Astrocyte of the cerebellum (primary cell): ENCODE measurements at places on chromosomes 3 and 15.
A peak's percentile ranks its signal among the peaks of the same experiment; 100 is the strongest.

- DNase-seq = no peak
Measured at GRCh38 chr15:31606194-31606669, 279.6 kb downstream of the KLF13 start.

DNA sequence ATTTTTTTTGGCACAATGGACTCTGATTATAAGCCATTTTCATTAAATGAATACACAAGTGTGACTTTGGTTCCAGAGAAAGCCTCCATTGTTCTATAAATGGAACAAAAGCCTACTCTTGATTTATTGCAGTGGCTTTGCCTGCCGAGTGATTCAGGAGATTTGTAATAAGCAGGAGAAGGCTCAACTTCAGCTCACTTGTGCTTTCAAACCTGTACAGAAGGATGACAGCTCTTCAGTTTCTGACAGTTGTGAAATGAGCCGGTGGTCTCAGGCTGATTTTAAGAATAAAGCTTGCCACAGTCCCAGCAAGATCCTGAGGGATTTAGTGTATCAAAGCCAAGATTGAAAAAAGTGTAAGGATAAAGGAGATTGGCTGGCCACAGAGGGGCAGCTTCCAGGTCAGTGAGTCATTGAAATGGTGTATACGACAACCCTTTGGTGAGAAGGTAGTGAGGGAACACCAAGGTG lies 438.8 kb upstream of the TGFBR2 start:
- no peak for DNase-seq

DNA sequence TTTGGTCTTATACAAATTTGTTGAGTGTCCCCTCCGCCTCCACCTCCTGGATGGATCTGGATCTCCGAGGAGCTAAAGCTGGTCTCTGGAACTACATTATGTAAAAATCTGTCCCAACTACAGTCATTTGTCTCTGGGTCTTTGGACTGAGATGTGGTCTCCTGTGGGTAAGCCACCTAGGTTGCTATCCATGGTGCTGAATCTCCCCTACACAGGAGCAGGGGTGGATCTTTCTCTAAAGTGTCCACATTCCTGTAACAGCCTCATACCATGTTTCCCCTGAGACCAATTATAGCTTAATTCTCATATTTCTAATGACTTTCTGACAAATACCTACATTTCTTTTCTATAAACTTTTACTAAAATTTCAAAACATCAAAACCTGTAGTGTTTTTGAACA lies 625.8 kb downstream of the TAFA4 start:
- DNase-seq = no peak

- DNase-seq = no peak
Measured at GRCh38 chr3:184380627-184381260, 890 bp downstream of the CHRD start.

GRCh38 chr3:159947220-159947619 lies 41.4 kb upstream of the IL12A start:
- peak; percentile 4 for DNase-seq

GRCh38 chr3:58271901-58272501 lies 34.0 kb upstream of the RPP14 start:
- DNase-seq = peak; percentile 87

DNA sequence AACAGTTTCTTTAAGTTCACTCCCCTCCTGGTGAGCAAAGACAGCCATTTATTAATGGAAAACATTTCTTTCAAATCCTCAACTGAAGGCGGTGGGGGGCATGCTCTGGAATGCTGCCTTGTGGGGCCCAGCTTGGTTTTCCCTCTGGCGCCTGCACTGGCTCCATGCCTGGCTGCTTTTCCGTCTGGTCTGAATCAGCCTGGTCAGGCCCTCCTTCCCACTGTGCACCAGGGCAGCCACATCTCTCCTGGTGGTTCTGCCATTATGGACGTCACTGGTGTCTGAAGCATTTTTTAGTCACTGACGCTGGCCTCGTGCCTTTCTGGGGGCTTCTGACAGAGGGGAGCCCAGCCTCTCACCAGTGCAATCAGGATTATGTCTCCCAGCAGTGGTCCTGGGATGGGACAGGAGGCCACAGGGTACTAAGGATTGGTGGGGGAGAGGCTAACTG lies 57.6 kb upstream of the APEH start:
- peak; percentile 93 for DNase-seq

- no peak for DNase-seq
Measured at GRCh38 chr3:148077318-148077923, 620.3 kb upstream of the AGTR1 start.

DNA sequence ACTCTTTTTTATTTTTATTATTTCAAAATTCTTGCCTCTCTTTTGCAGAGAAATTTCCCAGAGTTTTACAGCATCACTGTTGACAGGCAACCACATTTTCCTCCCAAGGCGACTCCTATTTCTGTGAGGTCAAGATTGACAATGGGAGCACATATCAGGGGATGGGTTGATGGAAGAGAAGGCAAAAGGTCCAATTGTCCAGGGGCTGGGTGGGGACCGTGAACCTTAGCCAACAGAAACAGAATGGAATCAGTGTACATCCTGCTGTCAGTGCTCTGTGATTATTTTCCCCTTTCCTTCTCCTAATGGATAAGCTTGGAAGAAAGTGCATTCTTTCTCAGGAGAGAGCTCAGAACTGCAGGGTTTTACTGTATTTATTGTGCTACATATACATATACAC lies 42.4 kb downstream of the CNTN6 start:
- no peak for DNase-seq

DNA sequence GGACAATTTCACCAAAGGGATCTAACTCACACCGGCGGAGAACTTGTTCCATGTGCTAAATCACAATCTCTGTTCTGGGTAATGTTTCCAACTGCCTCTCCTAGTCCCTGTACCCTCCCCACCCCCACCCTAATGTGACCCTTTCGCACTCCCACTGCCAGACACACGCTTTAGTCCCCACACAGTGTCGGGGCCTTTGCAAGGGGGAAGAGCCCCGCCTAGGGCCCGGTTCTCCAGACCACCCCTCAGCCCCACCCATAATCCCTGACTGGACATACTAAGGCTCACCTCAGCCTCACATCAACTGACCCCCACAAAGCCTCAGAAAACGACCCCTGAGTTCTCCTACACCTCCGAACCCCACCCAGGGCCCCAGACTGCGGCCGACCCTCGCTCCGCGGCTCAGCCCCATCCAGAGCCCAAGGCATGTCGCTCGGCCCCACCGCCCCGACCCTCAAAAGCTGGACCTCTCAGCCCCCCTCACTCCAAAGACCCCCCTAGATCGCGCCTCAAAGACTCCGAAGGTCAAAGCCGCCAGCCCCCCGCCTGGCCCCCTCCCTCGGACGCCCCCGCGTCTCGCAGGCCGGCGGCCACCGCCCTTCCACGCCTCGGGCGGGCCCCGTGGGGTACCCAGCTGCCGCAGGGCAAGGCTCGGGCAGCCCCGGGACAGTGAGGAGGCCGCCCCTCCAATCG lies 72.0 kb upstream of the MAP4 start:
- no peak for DNase-seq

GRCh38 chr3:146626403-146627122 lies 21.4 kb upstream of the PLSCR5 start:
- DNase-seq = no peak

DNA sequence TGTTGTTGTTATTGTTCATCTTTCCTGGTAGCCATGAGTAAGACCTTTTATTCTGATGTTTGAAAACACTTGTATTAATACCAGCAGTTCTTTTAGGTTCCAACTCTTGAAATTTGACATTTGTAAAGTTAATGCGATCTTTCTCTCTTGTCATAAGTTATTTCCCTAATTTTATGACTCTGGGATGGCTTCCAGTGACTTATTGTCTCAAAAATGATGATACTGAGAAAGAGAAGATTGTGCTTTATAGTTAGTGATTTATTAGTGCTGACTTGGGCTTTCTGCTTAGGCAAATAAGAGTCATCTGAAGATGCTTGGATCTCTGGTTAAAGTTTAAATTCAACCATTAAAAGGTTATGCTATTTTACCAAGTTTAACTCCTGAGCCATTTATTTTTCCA lies 715.2 kb downstream of the GRM7 start:
- DNase-seq = no peak

GRCh38 chr3:69665026-69665737 lies 74.1 kb upstream of the MITF start:
- DNase-seq = no peak

DNA sequence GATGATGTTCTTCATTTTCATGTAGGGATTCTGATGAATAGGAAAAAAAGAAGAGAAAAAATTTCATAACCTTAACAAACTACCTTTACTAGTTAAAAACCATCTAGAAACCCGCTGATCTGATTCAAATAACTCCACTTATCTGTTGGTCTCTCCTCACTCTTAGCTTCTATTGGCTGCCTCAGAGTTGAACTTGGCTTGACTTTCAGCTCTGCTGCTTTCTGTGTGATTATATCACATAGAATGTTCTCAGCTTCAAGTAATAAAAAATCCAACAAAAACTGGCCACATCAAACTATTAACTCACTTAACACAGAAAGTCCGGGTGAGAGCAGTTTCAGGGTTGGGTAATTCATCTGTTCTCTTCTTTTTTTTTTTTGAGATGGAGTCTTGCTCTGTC lies 126.8 kb upstream of the RASGRP1 start:
- DNase-seq = no peak

DNA sequence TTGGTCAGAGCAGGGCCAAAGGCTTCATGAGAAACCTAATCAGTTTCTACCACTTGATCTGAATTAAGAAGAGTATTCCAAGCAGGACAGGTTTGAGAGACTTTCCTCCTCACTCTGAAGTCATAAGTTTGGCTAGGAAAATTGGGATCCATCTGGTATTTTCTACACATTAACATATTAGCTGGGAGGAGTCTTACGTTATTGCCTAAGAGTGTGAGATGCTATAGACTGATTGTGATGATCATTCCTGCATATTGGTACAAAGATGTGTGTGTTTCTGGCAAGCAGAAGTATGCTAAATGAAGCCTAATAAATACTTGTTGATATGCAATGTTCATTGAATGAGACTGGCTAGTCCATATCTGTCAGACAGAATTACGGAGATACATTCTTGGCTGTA lies 73.5 kb upstream of the RASGRP1 start:
- no peak for DNase-seq

GRCh38 chr3:197137751-197138150 lies 108.1 kb upstream of the MELTF start:
- no peak for DNase-seq

- DNase-seq = no peak
Measured at GRCh38 chr3:146072824-146073223, 88.2 kb downstream of the PLOD2 start.

- no peak for DNase-seq
Measured at GRCh38 chr3:15345608-15346137, 13.3 kb upstream of the SH3BP5 start.

DNA sequence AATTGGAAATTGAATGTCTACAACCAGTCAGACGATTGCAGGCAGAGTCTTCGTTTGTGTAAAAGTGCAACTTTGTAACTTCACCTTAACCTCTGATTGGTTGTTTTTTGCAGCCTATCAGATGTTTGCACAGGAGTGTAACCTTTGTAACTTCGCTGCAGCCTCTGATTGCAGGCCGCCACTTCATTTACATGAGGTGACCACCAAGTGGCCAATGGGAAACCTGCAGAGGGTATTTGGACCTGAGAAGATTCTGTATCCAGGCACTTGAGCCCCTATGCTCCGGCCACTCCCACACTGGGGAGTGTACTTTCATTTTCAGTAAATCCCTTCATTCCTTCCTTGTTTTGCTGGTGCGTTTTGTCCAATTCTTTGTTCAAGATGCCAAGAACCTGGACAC lies 68.1 kb upstream of the PFN2 start:
- DNase-seq = no peak

DNA sequence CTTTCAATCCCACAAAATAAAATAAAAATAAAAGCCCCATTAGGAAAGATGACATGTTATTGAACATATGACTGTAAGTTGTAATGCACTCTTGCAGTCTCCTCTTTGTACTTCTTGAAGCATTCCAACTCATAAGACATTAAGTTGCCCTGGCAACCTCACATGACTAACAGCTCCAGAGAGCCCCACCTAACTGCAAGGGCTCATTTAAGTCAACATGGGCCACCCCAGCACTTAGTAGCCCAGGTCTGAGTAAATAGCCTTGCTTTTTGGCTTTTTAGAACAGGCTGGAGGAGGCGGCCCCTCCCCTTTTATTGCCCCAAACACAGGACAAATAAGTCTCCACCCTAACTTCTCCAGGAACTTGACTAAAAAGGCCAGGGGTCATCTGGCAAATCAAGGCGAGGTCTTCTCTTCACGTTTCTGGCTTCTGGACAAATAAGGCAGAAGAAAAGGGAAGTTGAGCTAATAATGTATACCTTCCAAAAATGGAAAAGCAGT lies 135.1 kb downstream of the TMCO5A start:
- no peak for DNase-seq

DNA sequence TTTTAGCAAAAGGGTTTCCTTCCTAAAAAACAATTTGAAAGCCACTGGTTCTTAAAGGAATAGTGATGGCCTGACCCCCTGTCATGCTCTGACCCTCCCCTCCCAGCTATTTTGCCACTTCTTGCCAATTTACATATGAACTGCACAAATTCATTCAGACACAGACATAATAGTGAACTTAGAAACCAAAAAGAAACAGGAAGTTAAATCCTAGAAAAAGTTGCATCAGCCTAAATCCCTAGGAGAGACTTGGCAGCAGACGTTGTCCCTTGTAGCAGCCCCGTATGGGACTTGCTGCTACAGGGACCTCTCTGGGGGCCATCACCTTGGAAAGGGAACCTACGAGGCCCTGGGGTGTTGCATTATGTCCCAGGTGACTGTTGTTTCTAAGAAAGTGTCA lies 14.3 kb upstream of the PDE8A start:
- no peak for DNase-seq

DNA sequence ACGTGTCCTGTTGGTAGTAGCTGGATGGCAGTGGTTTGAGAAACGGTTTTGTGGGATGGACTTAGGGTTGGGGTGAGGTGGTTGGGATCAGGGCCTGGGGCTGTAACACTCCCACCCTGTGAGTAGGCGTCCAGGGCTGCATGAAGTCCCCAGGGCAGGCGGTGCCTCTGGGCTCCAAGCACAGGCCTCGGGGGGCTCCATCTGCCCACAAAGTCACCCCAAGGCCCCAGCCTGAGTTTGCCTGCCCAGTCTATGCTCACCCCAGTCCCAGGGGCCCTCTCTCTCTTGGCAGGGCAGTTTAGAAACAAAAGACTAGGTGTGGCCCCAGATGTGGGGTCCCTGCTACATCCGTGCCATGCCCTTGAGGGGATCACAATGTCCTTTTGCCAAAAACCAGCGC lies 86.9 kb upstream of the PRR23E start:
- no peak for DNase-seq

- no peak for DNase-seq
Measured at GRCh38 chr3:113741086-113741485, 5.0 kb downstream of the NAA50 start.

GRCh38 chr15:31435912-31436628 lies 109.4 kb downstream of the KLF13 start:
- no peak for DNase-seq

GRCh38 chr3:193673845-193674244 lies 80.8 kb downstream of the OPA1 start:
- no peak for DNase-seq

DNA sequence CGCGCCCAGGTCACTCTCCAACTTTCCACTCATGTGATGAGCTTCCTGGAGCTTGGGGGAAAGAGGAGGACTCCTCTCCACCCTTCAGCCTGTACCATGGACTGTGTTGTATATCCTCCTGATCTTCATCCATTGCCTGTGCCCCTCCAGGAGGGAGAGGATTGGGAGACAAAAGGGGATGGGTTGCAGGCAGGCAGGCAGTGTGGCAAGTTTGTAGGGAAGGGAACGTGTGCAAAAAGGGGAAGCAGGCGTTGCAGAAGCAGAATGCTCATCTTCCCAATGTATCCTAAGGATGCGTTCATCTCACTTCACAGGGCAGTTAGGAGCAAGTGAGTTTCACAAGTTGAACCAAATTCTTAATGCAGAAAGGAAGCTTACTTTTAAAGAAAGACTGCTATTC lies 28.1 kb upstream of the GHSR start:
- no peak for DNase-seq

- no peak for DNase-seq
Measured at GRCh38 chr3:59695860-59696259, 646.0 kb upstream of the CFAP20DC start.
